Daoy (cell line): ENCODE measurements at places on chromosomes 16 and 17.

GRCh38 chr16:53545433-53545832, 42.4 kb upstream of the AKTIP start:
- no peak for DNase-seq

DNA sequence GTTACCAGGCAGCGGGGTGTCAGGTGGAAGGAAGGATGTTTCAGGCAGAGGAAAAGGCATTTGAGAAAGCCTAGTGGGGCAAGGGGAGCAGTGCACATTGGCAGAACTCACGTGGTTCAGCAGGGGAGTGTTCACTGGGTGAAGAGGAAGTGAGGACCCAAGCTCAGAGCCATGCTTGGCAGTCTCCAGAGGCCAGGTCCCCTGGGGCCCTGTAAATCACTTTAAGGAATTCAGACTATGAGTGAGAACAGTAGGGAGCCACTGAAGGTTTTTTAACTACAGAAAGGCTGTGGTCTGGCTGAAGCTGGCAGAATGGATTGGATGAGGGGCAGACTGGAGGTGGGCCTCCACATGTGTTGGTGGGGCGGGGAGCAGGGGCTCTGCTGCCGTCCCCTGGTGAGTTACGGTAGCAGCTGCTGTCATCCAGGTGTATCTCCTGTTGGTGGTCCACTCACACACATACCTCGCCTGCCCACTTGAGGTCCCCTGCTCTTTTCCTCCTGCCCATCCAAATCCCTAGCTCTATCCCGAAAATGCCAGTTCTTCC, 5.1 kb downstream of the CLEC16A start:
- DNase-seq, result peak; percentile 57

DNA sequence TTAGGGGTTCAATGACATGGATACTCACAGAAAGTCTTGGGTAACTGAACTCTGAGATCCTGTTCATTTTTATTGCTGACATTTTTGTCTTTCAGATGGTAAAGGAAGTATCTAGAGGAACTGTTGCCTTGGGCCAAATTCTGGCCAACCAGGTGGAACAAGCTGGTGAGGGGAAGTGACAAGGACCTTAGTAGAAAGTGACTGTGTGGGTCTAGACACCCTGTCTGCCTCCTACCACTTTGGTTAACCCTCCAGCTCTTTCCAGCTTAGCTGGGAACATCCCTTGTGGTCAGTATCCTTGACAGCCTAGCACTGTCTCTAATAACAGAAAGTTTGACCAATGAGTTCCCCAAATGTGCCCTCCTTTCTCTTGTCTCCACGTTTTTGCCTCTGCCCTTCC, 28.8 kb upstream of the PRKCB start:
- no peak for DNase-seq

GRCh38 chr17:64781810-64782555, 119.9 kb upstream of the SMURF2 start:
- no peak for DNase-seq

DNA sequence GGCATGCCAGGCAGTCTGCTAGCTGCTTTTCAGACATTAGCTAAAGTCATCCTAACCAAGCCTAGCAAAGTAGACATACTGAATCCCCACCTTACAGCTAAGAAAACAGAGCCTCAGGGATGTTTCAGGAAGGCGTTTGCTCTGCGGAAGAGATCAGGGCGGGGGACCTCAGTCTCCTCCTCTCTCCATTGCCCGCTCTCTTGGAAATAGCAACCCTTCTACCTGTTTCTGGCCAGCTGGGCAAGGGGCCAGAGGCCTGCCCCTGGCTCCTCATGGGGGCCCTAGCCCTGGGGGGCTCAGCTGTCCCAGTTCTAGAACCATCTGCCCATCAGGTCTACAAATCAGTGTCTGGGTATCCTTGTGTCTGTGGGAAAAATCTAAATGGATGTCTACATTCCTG, 14.5 kb downstream of the PITPNM3 start:
- no peak for DNase-seq

- no peak for DNase-seq
Measured at GRCh38 chr17:1940810-1941185, 84.3 kb downstream of the RTN4RL1 start.

- DNase-seq, result no peak
Measured at GRCh38 chr17:20026960-20027359, 17.8 kb downstream of the SPECC1 start.

DNA sequence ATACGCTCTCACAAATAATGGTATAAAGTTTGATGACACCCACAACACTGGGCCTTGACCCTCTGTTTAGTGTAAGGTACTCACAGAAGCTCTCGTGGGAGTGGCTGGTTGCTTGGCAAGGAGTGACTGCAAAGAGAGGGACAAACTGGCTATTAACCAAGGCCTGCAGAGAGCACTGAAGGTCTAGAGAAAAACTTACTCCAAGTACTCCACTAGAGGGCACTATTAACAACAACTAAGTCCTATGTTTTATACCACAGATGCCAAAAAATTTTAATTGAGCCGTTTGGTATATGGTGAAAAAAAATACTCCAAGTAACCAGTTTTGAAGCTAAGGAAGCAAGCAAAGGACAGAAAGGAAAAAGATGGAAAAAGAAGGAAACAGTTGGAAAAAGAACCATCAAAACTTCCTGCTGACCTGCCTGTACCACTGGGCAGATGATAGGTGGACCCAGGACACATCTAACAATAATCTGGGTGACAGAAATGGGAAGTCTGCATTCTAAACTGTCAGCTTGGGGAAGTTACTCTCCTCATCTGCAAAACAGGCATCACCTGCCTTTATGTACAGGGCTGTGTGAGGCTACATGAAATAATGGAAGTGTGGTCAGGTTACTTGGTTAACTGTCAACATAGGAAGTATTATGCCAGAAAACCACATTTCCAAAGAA, 23.2 kb downstream of the DYNC1LI2 start:
- no peak for DNase-seq

- DNase-seq, result no peak
Measured at GRCh38 chr17:34172390-34172918, 82.6 kb upstream of the CCL2 start.

- DNase-seq, result no peak
Measured at GRCh38 chr17:7943291-7943690, 11.3 kb downstream of the CNTROB start.

GRCh38 chr17:62093188-62094155, 28.4 kb upstream of the MED13 start:
- DNase-seq, result peak; percentile 90

GRCh38 chr16:82917886-82918595, 291.3 kb downstream of the CDH13 start:
- DNase-seq, result no peak

DNA sequence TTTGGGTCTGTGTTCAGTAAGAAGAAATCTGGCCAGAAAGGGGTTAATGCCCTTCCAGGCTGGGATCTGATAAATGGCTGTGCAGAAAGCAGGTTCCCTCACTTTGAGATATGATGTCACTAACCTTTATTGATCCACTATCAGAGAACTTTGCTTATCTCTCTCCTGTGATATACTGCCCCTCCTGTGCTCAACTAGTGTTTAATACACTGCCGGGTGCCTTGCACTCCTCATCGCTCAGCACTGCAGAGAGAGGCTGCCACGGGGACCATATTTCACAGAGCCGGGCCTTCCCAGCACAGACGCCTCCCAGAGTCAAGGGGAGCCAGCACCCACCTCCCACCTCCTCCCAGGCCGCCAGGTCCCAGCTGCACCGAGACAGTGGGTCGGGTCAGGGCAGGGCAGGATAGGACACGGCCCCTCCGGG, 20.2 kb downstream of the ZFHX3 start:
- no peak for DNase-seq

DNA sequence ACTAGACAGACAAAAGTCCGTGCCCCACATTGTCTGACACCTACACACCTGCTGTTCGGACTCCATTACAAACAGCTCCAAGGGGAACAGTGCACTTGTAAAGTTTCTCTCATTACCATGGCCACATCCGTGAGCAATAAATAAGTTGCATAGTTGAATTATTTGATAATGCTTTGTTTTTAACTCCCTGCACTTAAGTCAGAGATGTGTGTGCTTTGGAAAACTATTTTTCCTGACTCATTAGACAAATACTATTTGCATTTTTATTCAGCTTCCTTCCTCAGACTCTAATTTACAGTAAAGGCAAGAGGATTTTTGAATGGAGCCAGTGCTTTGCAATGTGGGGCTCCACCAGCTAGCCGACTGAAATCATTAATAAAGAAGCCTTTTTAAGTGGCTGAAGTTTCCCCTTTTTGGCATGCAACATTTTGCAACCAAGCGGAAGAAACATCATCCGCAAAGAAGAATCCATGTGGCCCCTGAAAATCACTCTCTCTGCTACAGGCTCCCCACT, 6.5 kb upstream of the CCL2 start:
- peak; percentile 76 for DNase-seq

- DNase-seq, result no peak
Measured at GRCh38 chr17:47806913-47807255, 14.7 kb downstream of the OSBPL7 start.

GRCh38 chr16:79372503-79373184, 227.9 kb downstream of the MAF start:
- peak; percentile 93 for DNase-seq

DNA sequence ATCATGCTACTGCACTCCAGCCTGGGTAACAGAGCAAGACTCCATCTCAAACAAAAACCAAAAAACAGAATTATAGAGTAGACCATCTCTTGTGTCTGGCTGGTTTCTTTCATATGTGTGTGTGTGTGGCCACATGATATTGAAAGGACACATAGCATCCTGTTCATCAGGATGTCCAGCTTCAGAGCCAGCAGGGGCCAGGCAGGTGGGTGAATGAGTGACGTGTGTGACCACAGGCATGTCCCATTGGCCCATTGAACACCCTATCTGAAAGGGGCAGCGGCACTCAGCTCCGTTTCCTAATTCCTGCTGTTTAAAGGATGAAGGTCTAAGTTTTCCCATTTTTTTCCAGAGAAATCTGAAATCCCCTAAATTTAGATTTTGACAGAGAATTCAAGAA, 174.2 kb downstream of the PRKCB start:
- DNase-seq, result no peak

DNA sequence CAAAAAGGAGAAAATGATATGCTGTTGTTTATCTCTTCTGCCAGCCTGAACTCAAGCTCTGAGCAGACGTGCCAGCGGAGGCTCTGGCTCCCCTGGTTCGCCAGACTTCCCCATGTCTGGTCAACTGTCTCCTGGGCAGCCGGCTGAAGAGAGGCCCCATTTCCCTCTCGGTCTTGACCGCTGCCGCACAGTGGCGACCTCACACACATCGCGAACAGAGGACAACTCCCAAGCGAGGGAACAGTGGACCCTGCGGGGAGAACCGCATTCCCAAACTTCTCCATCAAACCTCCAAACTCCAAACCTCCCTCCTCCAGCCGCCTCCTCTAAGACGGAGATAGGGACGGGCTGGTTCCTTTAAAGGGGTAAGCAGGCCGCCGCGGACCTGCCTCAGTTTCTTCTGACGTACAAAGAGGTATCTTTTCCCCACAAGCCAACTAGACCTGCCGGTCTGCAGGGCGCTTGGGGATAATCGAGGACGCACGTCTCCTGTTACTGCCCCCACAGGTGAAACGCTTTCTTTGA, 24.9 kb upstream of the RFFL start:
- DNase-seq, result peak; percentile 51

DNA sequence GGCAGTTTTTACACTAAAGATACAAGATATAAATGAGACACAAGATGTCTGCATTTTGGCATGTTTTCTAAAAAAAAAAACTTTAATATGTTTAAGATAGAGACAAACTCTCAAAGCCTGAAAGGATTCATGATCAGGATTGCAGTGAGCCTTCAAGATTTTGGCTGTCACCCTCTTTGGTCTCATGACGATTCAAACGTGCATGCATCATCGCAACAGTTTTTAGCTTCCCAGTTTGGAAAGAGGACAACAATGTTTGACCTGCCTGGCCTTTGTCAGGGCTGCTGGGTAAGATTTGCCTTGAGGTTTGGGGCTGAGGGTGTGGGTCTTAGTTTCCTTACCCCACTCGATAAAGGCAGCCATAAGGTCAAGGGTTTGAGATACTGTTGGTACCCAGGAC, 134.1 kb downstream of the RGS9 start:
- DNase-seq, result no peak

DNA sequence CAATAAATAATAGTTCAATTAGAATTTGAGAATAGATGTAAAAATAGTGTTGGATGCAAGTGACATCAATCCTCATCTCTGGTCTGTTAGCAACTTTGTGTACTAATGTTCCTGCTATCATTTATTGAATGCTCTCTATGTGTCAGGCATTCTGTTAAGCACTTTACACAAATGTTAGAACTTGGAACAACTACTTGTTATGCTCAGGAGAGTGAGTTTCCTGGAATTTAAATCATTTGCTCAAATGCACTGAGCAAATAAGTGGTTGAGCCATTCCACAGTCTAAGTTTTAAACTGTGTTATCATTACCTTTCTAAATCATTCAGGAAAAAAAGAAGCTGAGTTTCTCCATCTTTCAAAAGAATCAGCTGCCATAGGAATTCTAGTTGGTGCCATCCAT, 1327.3 kb upstream of the GOT2 start:
- DNase-seq, result no peak

DNA sequence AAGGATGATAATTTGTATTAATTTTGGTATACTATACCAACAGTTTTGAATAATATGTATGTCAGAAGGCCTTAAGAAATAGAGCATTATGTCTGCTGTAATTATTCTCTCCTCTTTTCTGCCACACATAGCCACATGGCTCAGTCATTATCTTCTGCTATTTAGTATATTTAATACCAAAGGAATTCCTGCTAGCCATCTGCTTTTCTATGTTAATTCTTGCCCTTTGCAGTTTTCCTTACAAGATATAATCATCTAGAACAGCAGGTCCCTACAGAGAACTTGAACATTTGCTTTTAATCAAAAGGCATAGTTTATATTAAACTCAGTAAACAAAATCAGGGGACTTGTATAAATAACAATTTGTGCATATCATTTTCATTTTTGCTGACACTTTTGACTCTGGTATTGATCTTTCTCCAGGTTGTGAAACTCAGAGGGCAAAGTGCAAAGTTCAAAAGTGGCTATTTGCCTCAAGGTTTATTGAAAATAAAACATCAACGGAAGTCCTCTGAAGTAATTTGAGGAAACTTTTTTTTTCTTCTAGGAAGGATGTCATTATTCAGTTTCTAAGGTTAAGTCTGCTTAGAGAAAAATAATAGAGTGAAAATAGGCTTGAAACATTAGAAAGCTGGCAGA, 702.0 kb downstream of the KCNJ2 start:
- no peak for DNase-seq

GRCh38 chr16:8958344-8959167, 5.2 kb downstream of the USP7 start:
- peak; percentile 56 for DNase-seq
